T-helper 1 cell (primary cell): ENCODE measurements at places on chromosomes 2 and 18.

DNA sequence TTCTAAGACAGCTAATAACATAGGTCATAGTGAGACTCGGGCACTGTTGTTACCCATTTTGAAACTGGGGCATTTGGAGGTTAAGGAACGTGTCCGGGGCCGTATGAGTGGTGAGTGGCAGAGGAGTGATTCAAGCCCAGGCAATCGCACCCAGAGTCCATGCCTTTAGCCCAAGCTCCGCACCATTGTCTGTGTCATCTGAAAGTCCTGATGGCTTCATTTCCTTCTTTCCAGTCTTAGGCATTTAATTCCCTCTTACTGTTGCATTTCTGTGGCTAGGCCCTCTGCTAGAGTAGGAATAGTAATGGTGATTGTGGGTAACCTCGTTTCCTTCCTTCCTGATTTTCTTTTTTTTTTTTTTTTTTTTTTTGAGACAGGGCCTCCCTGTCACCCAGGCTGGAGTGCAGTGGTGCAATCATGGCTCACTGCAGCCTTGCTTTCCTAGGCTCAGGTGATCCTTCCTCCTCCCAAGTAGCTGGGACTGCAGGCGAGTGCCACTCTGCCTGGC lies 49.8 kb upstream of the ASB1 start:
- no peak for DNase-seq

- no peak for DNase-seq
Observed at GRCh38 chr18:13011719-13012118, 20.6 kb downstream of the CEP192 start.

DNA sequence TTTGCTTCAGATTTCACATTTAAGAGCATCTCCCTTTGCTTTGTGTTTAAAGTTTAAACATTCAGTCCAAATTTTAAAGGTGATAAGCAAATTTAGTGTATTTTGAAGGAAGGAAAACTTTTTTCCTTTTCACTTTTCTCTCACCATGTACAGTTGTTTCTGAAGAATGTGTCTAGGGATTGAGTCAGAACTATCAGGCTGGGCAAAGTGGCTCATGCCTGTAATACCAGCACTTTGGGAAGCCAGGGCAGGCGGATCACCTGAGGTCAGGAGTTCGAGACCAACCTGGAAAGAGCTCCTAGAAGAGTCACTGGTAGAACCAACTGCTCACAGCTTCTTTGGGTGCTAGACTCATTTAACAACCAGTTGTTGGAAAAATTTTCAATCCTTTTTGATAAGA lies 327.0 kb upstream of the THUMPD2 start:
- no peak for DNase-seq

DNA sequence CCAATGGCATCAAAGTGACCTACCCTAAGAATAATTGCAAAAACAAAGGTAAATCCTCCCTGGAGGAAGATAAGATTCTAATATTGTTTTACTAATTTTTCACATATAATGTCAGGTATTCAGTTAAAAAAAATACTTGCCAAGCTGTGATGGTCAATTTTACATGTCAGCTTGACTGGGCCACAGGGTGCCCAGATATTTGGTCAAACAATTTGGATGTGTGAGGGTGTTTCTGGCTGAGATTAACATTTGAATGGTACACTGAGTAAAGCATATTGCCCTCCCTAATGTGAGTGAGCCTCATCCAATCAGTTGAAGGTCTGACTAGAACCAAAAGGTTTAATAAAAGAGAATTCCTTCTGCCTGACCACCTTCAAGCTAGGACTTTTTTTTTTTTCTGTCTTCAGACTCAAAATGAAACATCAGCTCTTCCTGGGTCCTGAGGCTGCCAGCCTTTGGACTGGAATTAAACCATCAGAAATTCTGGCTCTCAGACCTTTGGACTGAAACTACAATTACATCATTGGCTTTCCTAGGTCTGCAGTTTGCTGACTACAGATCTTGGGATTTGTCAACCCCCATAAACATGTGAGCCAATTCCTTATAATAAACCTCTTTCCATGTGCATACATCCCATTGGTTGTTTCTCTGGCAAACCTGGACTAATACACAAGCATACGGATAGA lies 65.4 kb downstream of the LDAH start:
- no peak for DNase-seq

DNA sequence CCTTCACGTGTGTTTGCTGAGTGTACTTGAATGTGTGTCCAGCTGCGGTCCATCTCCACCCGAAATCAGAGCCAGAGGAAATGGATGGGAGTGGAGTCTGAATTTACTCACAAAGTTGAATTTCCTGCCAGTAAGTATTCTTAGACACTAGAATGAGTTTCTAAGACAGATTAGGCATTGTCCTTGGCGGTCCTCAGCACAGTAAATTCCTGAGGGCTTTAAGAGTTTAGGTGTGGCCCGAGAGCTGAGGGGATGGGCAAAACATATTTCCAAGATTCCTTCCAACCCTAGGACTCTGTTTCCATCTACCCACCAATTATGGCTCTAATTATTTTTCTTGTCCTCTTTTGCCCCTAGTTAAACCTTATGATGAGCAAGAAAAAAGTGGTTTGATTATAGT lies 90.3 kb upstream of the PHLPP1 start:
- no peak for DNase-seq

DNA sequence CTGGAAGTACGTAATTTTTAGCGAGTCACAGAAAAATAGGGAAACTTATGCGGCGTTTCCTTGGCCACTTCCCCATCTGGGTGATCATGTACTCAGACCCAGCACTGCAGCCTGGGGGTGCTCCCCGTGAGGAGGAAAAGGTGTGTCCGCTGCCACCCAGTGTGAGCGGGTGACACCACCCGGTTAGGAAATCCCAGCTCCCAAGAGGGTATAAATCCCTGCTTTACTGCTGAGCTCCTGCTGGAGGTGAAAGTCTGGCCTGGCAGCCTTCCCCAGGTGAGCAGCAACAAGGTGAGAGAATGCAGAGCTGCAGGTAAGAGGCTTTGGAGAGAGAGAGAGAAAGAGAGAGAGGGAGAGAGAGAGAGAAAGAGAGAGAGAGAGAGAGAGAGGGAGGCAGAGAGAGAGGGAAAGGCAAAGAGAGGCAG lies at the start of gene IL1R2:
IL1R2 (plus strand) TSS at position 240 of the 425 bp plus-strand sequence. CDS start 16,616 bp downstream, outside the sequence.
- DNase-seq = no peak

DNA sequence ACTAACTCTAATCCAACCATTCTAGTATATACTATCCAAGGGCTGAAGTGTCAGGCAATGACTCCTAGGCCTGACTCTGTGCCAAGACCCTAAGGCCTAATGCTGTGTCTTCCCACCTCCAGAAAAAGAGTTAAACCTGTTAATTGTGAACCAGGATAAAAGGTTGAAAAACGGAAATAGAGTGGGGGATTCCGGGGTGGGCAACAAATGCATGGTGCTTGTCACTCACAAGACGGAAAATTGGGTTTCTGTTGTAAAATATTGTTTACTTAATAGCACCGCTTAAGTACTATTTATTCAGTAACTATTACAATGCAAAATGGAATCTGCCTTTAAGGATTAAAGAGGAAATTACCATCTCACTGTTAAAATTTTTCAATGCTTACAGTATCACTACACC lies 3.2 kb downstream of the STK17B start:
- DNase-seq = no peak

- no peak for DNase-seq
Observed at GRCh38 chr2:179265082-179265510, 464 bp upstream of the SESTD1 start.

DNA sequence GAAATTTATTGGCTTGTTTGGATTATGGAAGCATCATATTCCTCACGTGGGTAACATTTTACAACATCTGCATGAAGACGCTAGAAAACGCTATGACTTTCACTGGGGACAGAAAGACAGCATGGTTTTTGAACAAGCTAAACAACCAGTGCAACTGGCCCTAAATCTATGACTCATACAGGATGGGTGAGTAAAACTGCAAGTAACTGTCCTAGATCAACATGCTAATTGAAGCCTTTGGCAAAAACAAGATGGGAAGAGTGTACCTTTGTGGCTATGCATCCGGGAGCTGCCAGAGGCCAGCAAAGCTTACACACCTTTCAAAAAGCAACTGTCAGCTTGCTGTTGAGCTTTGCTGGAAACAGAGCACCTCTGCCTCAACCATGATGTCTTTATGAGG lies 1096.0 kb upstream of the DDX18 start:
- no peak for DNase-seq

DNA sequence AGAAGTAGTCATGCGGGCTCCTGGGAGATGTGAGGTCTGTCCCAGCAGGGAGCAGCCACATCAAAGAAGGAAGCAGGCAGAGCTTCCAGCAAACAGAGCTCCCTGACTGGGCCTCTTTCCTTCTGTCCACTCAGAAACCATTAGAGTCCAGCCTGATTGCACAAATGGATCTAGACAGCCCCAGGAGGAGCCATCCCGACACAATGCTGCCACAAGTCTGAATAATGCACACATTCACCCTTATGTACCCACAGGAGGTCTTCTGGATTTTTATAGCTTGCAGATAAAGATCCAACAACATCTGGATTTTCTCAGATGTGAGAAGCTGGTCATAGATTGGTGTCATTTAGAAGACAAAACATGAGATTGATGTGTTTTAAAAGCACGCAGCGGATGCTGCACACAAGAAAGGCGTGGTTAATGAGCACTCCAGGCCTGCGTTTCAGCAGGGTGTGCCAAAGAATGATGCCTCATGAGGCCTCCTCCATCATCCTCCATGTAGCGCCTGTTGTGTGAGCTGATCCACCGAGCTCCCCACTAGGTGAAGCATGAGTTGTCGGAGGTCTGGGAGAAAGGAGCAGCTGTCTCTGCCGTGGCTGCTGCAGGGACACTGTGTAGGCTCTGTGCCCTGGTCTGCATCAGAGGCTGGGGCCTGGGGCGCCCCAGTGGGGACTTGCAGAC lies 60.6 kb downstream of the MTCL1 start:
- DNase-seq = no peak

DNA sequence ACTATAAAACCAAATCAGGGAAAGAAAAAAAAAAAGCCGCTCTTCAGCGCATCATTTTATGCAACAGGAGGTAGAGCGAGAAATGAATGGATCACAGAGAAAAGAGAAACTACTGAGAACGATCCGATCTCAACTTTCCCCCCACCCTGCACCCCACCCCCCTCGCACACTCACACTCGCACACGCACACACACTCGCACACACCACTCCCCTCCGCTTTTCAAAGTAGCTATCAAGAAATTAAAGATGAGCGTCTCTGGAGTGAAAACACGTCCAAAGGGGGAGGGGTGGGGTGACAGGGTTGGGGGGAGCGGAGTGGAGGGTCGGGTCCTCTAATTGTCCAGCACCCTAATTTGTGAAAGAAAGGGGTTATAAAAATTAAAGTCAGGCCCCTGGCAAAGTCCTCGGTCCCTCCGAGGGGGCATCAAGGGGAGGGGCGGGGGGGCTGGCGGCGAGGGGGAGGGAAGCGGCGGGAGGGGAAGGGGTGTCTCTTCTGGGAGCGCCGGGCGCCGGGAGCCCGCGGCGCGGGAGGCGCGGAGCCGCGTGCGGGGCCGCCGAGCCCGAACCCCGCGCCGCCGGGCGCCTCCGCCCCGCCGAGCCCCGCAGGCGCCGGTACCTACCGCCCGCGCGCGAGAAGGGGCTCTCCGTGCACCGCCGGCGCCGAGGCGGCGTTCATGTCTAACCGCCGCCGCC lies 428 bp downstream of the TCF4 start:
- DNase-seq = no peak

GRCh38 chr2:230942920-230943896 lies 18.2 kb upstream of the GPR55 start:
- DNase-seq = no peak

- DNase-seq = no peak
Observed at GRCh38 chr2:27024188-27024587, 8.6 kb upstream of the TMEM214 start.

DNA sequence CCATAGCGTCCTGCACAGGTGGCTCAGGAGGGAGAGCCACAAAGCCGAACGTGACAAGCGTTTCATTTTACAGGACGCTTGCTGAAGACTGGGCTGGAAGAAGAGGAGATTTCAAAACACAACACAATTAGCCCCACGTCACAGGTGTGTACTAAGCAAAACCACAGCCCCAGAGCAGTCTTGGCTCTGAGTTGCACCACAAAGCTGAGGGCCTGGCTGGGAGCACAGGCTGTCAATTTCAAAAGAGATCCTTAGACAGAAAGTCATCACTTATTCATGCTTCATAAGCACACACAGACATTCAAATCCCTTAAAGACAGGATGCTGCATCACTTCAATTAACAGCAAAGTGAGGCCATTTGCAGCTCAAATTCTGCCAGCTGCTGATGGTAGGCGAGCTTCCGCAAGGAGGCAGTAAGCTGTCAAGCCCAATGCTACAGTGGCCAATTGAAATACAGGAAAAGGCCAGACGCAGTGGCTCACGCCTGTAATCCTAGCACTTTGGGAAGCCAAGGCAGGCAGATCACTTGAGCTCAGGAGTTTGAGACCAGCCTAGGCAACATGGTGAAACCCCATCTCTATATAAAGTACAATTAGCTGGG lies 79.6 kb downstream of the SKA1 start:
- DNase-seq = no peak

DNA sequence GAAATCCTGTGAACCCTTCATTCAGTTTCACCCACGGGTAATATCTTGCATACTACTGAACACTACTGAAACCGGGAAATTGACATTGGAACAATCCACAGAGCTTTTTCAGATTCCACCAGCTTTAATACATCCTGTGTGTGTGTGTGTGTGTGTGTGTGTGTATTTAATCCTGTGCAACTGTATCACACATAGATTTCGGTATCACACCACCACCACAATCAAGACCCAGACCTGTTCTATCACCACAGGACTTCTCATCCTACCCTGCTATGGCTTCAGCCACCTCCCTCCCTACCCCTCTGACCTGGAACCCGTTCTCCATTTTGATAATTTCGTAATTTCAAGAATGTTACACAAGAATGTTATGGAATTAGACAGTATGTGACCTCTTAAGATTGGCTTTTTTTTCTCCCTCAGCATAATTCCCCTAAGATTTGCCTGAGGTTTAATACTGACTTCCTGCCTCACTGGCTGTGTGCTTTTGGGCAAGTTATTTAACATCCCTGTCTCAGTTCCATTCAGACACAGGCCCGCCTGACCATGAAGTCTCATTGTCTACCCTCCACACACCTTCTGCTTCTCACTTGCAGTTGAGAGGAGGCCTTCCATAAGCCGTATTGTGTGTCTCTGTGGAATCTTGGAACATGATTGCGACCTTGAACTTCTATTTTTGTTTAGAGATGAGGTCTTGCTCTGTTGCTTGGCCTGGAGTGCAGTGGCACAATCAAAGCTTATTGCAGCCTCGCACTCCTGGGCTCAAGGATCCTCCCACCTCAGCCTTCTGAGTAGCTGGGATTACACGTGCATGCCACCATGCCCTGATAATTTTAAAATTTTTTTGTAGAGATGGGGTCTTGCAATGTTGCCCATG lies 14.4 kb upstream of the TMEM131 start:
- no peak for DNase-seq

GRCh38 chr2:47653902-47654789 lies 128.8 kb upstream of the MSH6 start:
- no peak for DNase-seq

GRCh38 chr2:144259332-144259731 lies 260.6 kb downstream of the ZEB2 start:
- DNase-seq = no peak
